NCI-H2081 (cell line): ENCODE measurements at places on chromosomes 11 and 22.

DNA sequence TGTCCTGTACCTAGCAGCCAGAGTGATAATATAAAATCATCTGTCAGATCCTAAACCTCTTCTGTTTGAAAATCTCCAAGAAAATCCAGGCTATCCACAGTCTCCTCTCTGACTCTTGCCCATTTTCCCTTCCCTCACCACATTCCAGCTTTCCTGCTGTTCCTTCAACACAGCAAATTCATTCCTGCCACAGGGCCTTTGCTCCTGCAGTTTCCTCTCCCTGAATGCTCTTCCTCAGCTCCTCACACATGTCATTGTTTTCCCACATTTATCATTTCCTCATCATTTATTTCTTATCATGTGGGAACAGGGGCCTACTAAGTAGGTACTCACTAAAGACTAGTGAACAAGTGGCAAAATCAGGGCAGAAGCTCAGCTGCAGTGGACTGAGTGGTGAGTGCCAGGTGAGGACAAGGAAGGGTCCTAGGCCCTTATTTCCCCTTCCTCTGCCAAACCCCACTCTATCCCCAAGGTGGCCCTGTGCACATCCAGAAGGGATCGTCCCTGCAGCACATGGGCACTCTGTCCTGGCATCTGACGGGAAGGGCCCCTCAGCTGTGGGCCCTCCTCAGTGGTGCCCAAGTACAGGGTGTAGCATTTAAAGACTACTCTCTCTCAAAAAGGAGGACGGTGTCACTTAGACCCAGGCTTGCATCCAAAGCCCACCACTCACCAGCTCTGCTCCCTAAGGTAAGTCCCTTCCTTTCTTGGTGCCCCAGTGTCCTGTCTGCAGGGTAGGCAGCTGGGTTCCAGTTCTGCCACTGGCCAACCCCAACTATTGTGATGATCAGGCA lies 2.0 kb downstream of the LRRC32 start:
- no peak for DNase-seq

DNA sequence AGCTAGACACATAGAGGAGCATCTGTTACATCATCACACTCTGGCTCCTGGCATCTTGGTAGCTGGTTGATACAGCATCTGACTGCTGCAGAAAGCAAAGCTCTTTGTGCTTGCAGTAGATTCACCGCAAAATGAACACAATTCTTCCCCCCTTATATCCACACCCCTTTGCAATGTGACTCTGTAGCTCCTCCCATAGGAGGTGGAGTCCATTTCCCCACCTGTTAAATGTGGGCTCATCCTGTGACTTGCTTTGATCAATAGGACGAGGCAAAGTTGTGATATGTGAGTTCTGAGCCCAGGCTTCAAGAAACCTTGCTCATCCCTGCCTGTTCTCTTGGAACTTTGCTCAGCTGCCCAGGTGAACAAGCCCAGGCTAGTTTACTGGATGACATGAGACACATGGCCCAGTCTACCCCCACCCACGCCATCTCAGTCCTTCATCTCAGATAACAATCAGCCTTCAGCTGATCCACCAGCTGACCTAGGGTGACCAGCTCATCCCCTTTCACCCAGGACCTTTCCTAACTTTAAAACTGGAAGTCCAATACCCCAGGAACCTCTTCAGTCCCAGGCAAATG lies 272.2 kb downstream of the TENM4 start:
- DNase-seq: no peak

- no peak for DNase-seq
These were observed 25.8 kb downstream of the MRGPRD start for GRCh38 chr11:68954836-68955606.

GRCh38 chr11:27452147-27452546 lies 20.4 kb downstream of the LGR4 start:
- DNase-seq: no peak
